ENCODE measurements at places on chromosomes 1 and 21. TPM values are rescaled to one million over a fixed set of nuclear protein-coding genes. Genes with fewer than 3 reads are reported as not detected.
A peak's percentile ranks its signal among the peaks of the same experiment; 100 is the strongest.

Gene LCE1A
- not detected for total RNA-seq

Gene KIAA1614
- total RNA-seq = 0.09 TPM

Gene MARCKSL1
- total RNA-seq = 42.5 TPM

Gene RGS13
- not detected for total RNA-seq

Gene KRTAP21-2
- total RNA-seq = not detected

Gene KRTAP13-2
- not detected for total RNA-seq

Gene SEMA4A
- 132 TPM for total RNA-seq

Gene NUP210L
- 0.07 TPM for total RNA-seq

Gene B3GALNT2
- total RNA-seq = 15.8 TPM

Gene TMEM269
- 0.16 TPM for total RNA-seq

Gene HES4
- total RNA-seq = 3.1 TPM

Gene ENAH
- 0.14 TPM for total RNA-seq

Gene LPAR3
- total RNA-seq = not detected

Gene SMIM1
- 1.4 TPM for total RNA-seq

DNA sequence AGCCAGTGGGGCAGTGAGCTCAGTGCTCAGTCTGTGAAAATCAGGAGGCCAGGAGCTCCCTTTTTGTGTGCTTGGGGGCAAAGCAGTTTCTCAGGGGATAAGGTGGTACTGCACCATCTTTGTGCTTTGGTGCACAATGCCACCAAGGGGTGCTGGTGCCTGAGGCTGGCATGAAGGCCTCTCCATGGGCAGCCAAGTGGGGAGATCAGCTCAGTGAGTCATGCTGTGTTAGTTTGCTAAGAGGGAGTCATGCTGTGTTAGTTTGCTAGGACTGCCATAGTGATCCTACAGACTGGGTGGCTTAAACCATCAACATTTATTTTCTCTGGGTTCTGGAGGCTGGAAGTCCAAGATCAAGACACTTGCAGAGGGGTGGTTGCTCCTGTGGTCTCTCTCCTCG, 428.1 kb downstream of the PRDM2 start:
- H3K36me3 ChIP-seq = no peaks in the 10 kb centered on the region
- H3K4me1 ChIP-seq = no peaks in the 10 kb centered on the region
- H3K4me3 ChIP-seq = no peak overlapping the region
- no peaks in the 10 kb centered on the region for H3K27me3 ChIP-seq

DNA sequence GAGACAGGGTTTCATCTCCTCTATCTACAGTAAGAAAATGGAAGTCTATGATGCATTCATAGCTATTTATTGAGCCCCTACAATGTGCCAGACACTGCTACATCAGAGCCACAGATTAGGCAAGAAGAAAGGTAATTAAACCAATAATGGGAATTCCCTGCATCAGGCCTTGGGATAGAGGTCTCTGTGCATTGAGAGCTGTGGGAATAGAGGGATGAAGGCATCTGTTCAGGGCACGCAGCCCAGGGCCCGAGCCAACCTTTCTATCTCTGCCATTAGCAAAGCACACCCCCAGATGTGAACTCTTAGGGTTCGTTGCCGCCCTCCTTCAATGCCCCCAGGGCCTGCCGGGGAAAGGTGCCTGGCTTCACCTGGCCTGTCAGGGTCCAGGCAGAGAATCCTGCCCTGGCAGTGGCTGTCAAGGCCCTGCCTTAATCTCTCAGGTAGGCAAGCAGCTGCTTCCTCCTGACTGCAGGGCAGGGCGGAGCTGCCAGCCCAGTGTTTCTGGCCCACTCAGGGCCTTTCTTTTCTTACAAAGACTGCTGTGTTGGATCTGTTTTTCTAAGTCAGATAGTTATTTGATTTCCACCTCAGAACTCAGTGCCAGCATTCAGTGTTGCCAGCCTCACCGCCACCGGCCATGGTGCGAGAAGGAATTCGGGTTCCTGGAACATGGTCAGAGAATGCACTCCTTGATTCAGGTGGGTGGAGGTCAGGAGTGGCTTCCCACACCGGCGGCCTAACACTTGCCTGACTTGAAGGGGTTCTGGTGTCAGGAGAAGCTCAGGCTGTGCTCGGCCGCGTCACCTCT, 76.1 kb downstream of the PGM1 start:
- peaks cover 9% of the 10 kb centered on the region for H3K4me1 ChIP-seq
- no peaks in the 10 kb centered on the region for H3K27me3 ChIP-seq
- H3K36me3 ChIP-seq = peaks cover 11% of the 10 kb centered on the region
- H3K27ac ChIP-seq = no peak overlapping the region

DNA sequence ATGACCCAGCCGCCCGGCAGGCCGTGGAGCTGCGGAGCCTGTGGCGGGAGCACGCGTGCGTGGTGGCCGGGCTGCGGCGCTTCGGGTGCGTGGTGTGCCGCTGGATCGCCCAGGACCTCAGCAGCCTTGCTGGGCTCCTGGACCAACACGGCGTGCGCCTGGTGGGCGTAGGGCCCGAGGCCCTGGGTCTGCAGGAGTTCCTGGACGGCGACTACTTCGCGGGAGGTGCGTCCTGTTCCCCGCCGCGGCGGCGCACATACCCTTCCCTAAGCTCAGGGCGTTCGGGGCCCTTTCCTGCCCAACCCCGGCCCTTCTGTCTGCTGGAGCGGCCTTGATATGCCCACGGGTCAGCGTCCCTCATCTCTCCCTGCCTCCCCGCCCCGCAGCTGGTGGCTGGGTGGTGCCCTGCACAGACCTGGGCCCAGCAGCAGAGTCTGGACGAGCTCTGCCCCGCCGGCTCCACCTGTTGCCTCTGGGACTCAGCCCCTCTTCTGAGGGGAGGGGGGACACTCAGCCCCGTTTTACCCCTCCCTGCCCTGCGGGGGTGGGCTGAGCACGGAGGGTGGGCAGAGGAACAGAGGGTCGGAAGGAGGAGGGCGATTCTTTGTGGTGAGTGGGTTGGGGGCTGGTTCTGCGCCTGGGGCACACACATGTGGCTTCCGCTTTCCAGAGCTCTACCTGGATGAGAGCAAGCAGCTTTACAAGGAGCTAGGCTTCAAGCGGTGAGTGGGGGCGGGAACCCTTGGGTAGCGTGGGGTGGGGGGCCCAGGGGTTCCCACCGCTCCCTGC, 688 bp downstream of the PRXL2B start:
- peak overlapping the region; percentile 66 for H3K4me3 ChIP-seq
- DNase-seq = peak; percentile 29
- peaks cover 15% of the 10 kb centered on the region for H3K36me3 ChIP-seq

DNA sequence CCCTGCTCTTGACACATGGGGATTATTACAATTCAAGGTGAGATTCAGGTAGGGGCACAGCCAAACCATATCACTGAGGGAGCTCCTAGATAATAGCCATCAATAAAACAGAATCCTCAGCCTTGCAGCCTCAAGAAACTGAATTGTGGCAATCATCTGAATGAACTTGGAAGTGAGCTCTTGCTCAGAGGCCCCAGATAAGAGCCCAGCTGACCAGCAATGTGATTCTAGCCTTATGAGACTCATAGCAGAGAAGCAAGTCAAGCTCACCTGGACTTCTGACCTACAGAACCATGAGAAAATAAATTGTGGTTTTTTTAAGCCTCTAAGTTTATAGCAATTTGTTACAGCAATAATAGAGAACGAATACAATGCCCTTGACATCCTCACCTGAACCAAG, 302.5 kb downstream of the LTN1 start:
- no peaks in the 10 kb centered on the region for H3K36me3 ChIP-seq
- no peak for DNase-seq
- H3K4me3 ChIP-seq = no peak overlapping the region
- no peaks in the 10 kb centered on the region for H3K27me3 ChIP-seq
- no peaks in the 10 kb centered on the region for H3K4me1 ChIP-seq
- H3K27ac ChIP-seq = no peak overlapping the region

GRCh38 chr1:235865565-235866204, 1.0 kb downstream of the LYST start:
- no peak for DNase-seq
- peaks cover 48% of the 10 kb centered on the region for H3K36me3 ChIP-seq
- peak overlapping the region; percentile 98 for H3K4me3 ChIP-seq

DNA sequence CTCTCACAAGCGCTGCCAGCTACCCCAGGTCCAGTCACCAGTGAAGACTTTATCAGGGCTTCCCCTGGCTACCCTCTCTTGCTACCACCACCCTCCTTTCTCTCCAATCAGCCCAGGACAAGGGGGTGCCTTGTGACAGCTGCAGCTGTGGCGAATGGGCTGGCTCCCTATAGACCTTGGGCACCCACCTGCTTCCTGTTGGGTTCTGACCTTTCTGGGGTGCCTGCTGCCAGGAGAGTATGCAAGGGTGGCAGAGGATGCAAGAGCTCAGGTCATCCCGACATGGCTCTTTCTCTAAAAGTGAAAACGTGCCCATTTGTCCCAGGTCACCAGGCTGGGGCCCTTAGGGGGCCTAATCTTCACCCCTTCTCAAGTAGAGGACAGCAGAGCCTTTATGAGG, 6.6 kb downstream of the KLHDC8A start:
- H3K4me3 ChIP-seq = no peak overlapping the region
- H3K27me3 ChIP-seq = peaks cover 39% of the 10 kb centered on the region
- H3K36me3 ChIP-seq = no peaks in the 10 kb centered on the region
- no peak for DNase-seq

DNA sequence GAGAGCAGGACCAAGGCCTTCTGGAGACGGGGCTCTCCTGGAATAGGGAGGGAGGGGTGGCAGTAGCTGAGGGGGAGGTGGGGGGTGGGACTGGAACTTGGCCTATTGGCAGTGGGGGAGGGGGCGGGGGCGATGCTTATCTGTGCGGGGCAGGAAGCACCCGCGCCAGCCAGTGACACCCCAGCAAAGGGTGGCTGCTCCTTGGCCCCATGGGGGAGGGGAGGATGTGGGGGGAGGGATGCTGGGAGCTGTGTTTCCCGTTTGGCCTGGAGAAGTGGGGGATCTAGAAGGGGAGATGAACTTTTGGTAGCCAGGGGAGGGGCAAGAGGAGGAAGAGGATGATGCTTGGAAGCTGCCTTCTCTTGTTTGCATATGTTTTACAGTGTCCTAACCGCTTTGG, 11.0 kb downstream of the ZBTB7B start:
- H3K27me3 ChIP-seq = no peaks in the 10 kb centered on the region
- peak overlapping the region; percentile 86 for H3K27ac ChIP-seq
- DNase-seq = no peak
- peaks cover 86% of the 10 kb centered on the region for H3K36me3 ChIP-seq

- no peak overlapping the region for H3K4me3 ChIP-seq
- no peaks in the 10 kb centered on the region for H3K36me3 ChIP-seq
- no peak overlapping the region for H3K27ac ChIP-seq
- no peak for DNase-seq
- no peaks in the 10 kb centered on the region for H3K4me1 ChIP-seq
These were observed 40.6 kb upstream of the HSD3B1 start for GRCh38 chr1:119466445-119466844.

- no peak overlapping the region for H3K4me3 ChIP-seq
- DNase-seq = no peak
- H3K27me3 ChIP-seq = peaks cover 14% of the 10 kb centered on the region
- H3K36me3 ChIP-seq = no peaks in the 10 kb centered on the region
- H3K4me1 ChIP-seq = peaks cover 16% of the 10 kb centered on the region
These were observed 32.0 kb upstream of the AGL start for GRCh38 chr1:99818063-99818699.

DNA sequence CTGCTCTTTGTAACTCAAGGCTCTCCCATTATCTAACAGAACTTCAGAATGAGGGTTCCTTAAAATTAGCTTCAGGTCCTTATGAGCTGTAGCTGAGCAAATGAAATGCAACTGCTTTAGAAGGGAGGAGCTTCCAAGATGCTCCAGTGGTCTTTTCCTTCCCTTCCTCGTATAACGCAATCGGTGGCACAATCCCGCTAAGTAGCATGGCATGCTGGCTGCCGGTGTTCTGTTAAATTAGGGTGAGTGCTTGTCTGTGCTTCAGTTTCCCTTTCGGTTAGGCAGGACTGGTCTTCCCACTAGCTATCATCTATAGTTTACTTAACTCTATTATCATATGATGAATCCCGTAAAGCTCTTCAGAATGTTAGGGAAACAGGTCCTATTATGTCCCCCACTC, 917 bp downstream of the KIAA0040 start:
- peaks cover 47% of the 10 kb centered on the region for H3K36me3 ChIP-seq
- H3K4me3 ChIP-seq = peak overlapping the region; percentile 95
- no peaks in the 10 kb centered on the region for H3K27me3 ChIP-seq
- peaks cover 59% of the 10 kb centered on the region for H3K4me1 ChIP-seq
- H3K27ac ChIP-seq = peak overlapping the region; percentile 92

DNA sequence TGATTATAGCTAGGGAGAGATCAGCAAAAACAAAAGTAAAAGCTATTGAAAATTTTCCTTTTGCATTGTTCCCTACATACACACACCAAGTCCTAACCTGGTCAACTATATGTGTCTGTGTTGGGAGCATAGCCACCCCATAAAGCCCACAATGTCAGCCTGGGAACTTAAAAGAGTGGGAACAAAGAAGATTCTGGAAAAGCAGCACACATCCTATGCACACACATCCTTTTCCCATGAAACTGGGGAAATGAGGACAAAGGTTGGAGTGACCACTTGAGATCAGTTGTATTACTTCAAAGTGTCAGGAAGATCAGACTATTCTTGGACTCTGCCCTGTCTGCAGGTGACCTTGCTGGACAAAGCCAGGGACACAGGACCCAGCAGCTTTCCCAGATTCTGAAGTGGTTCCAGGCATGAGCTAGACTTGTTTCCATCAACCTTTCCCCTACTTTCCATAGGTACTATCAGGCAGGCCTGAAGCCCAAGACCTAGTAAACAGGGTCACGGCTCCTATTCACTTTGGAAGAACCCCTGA, 15.9 kb downstream of the TXNIP start:
- no peak overlapping the region for H3K27ac ChIP-seq
- no peak for DNase-seq
- H3K27me3 ChIP-seq = no peaks in the 10 kb centered on the region
- H3K36me3 ChIP-seq = no peaks in the 10 kb centered on the region
- H3K4me1 ChIP-seq = peaks cover 41% of the 10 kb centered on the region
- no peak overlapping the region for H3K4me3 ChIP-seq

- no peaks in the 10 kb centered on the region for H3K36me3 ChIP-seq
- H3K27me3 ChIP-seq = no peaks in the 10 kb centered on the region
- H3K27ac ChIP-seq = no peak overlapping the region
- H3K4me1 ChIP-seq = no peaks in the 10 kb centered on the region
- DNase-seq = no peak
These were observed 30.6 kb downstream of the LDLRAD2 start for GRCh38 chr1:21842606-21843162.

- no peak for DNase-seq
- H3K27me3 ChIP-seq = peaks cover 29% of the 10 kb centered on the region
- H3K36me3 ChIP-seq = no peaks in the 10 kb centered on the region
- no peaks in the 10 kb centered on the region for H3K4me1 ChIP-seq
- H3K27ac ChIP-seq = no peak overlapping the region
These were observed 12.3 kb upstream of the OTUD3 start for GRCh38 chr1:19869929-19870328.

GRCh38 chr1:248862695-248862997, 3.8 kb upstream of the ZNF692 start:
- H3K27ac ChIP-seq = peak overlapping the region; percentile 77
- H3K36me3 ChIP-seq = peaks cover 3% of the 10 kb centered on the region
- DNase-seq = no peak
- H3K4me3 ChIP-seq = peak overlapping the region; percentile 84

DNA sequence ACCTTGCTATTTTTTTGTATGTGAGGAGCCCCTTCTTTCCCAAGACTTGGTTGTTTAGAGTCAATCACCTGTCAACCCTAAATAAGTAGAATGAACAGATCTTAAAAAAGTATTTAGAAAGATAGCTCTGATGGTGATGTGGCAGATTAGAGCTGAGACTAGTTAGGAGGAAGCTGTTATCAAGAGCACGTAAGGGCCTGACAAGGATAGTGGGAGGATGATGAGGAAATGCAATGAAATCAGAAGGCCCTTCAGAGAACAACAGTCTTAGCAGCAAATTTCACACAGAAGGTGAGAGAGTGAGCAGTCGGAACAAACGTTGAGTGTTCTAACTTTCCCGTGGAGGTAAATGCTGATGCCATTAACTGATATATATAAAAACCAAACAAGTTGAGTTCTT, 15.9 kb upstream of the S1PR1 start:
- no peaks in the 10 kb centered on the region for H3K27me3 ChIP-seq
- H3K36me3 ChIP-seq = peaks cover under 1% of the 10 kb centered on the region
- no peak for DNase-seq
- peaks cover 38% of the 10 kb centered on the region for H3K4me1 ChIP-seq
- no peak overlapping the region for H3K4me3 ChIP-seq
- H3K27ac ChIP-seq = peak overlapping the region; percentile 7

All from activated T-helper 2 cell treated with anti-CD3 and anti-CD28 coated beads, Interferon-gamma antibody, Interleukin-2, Interleukin-4, amounts not matched to agents 10 μg/mL and 5 μg/mL and 100 μg/mL, durations not matched to agents 14 hours and 24 hours and 36 hours (primary cell).